Thymus (tissue), 14 donors: ENCODE measurements at places on chromosomes 6 and 20.

DNA sequence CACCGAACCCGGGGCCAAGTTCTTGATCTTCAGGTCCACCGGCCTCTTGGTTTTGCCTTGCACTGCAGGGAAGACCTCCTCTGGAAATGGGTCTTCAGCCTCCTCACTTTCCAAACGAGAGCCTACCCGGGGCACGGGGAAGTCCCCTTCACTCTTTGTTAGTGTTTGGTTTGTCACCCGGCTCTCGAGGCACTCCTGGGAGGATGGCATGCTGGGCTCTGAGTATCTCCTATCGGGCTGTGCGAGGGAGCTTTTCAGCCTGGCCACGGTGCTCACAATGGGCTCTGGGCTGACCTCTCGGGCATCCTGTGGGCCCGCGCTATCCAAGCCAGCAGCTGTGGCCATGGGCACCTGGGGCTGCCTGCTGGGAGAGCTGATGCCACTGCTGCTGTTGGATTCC lies 8.1 kb downstream of the TAGAP start:
- peaks cover 53% of the 10 kb centered on the region for H3K36me3 ChIP-seq
- H3K27me3 ChIP-seq = no peaks in the 10 kb centered on the region
- no peak for DNase-seq
- H3K27ac ChIP-seq = no peak overlapping the region
- H3K4me1 ChIP-seq = peaks cover 20% of the 10 kb centered on the region

DNA sequence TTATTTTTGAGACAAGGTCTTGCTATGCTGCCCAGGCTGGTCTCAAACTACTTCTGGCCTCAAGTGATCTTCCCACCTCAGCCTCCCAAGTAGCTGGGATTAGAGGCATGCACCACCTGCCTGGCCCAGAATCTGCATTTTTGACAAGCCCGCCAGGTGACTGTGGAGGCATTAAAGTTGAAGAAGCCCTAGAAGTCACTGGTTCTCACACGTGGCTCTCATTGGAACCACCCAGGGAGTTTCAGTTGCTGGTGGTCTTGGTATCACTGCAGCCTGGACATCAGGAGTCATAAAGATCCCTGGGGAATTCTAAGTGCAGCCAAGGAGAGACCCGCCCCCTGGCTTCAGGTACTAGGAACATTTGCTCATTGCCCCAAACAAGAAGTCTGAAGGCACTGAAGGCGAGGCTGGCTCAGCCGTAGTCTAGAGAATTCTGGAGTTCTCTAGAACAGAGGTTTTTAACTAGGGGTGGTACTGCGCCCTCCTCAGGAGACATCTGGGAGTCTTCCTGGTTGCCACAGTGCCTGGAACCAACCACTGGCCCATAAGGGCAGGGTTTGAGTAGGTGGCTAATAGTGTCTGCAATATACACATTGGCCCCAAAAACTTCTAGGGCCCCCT lies 182.8 kb downstream of the ZMYND8 start:
- no peaks in the 10 kb centered on the region for H3K36me3 ChIP-seq
- H3K27me3 ChIP-seq = no peaks in the 10 kb centered on the region
- no peaks in the 10 kb centered on the region for H3K4me1 ChIP-seq
- DNase-seq = no peak

GRCh38 chr20:8627340-8628004 lies 441.4 kb upstream of the PLCB4 start:
- H3K4me1 ChIP-seq = no peaks in the 10 kb centered on the region
- H3K36me3 ChIP-seq = no peaks in the 10 kb centered on the region
- no peak for DNase-seq
- H3K27me3 ChIP-seq = no peaks in the 10 kb centered on the region
- H3K4me3 ChIP-seq = no peak overlapping the region

DNA sequence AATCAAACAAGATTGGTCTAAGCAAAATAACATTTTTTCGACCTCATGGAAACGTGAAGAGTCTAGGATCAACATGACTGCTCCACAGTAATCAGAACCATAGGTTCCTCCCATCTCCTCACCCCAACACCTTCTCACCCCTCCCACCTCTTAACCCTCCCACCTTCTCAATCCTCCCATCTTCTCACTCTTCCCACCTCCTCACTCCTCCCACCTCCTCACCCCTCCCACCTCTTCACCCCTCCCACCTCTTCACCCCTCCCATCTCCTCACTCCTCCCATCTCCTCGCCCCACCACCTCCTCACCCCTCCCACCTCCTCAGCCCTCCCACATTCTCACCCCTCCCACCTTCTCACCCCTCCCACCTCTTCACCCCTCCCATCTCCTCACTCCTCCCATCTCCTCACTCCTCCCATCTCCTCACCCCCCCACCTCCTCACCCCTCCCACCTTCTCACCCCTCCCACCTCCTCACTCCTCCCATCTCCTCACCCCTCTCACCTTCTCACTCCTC lies 567.4 kb downstream of the C6orf118 start:
- H3K27me3 ChIP-seq = no peaks in the 10 kb centered on the region
- H3K27ac ChIP-seq = no peak overlapping the region
- no peak overlapping the region for H3K4me3 ChIP-seq
- DNase-seq = no peak
- H3K4me1 ChIP-seq = no peaks in the 10 kb centered on the region
- H3K36me3 ChIP-seq = no peaks in the 10 kb centered on the region

- no peaks in the 10 kb centered on the region for H3K36me3 ChIP-seq
- peaks cover 10% of the 10 kb centered on the region for H3K4me1 ChIP-seq
- H3K27ac ChIP-seq = no peak overlapping the region
- H3K27me3 ChIP-seq = no peaks in the 10 kb centered on the region
- H3K4me3 ChIP-seq = no peak overlapping the region
Observed at GRCh38 chr6:10690651-10691445, 3.6 kb downstream of the C6orf52 start.
